Fibroblast of skin of left quadriceps (primary cell): ENCODE measurements at places on chromosomes 16 and 17.
A peak's percentile ranks its signal among the peaks of the same experiment; 100 is the strongest.

DNA sequence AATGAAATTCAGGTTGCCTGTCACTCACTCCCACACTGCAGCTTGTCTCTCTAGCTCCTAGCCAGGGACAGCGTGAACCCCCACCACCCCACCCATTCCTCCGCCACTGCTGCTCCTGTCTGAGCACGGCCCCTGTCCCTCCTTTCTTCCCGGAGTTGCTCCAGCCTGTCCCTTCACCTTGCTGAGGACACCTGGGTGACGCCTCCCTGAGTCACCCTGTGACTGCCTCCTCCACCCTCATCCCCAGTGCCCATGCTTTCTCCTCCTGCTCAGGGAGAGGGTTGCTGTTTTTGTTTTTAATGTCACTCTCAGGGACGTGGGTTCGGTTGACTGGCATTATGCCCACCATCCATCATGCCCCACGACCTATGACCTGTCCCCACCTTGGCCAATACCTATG lies 25.8 kb upstream of the NAT9 start:
- no peak for DNase-seq

GRCh38 chr16:55494994-55495421 lies 13.9 kb upstream of the LPCAT2 start:
- DNase-seq: peak; percentile 97

DNA sequence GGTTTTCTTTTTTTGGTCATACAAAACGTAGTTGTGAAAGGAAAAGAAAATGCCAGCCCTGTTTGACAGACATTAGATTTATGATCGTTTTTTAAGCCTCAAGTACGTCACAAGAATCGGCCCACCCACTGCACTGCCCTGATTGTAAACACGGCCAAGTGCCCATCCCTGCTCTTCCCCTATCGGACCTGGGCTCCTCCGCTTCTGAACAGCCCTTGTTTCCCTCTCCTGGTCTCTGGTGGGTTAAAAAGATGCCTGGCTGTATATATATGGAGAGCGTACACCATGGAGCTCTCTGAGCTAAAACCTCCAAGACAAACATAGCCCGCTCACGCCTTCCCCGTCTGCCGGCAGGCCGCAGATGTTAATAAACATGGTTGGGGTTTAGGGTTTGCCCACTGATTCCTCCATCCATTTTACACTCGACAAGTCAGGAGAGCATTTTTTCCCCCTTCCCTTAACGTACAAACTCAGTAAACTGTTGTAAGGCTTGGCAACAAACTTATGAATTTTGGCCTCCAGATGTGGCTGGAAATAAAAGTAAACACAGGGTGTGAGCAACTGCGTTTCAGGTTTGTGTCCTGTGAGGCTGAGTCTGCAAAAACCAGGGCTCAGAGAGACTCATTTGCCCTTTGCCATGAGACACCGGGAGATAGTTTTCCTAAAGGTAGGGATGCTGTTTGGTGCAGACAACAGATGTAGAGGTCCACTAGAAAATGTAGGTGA lies 325.9 kb downstream of the SOX9 start:
- DNase-seq: no peak

DNA sequence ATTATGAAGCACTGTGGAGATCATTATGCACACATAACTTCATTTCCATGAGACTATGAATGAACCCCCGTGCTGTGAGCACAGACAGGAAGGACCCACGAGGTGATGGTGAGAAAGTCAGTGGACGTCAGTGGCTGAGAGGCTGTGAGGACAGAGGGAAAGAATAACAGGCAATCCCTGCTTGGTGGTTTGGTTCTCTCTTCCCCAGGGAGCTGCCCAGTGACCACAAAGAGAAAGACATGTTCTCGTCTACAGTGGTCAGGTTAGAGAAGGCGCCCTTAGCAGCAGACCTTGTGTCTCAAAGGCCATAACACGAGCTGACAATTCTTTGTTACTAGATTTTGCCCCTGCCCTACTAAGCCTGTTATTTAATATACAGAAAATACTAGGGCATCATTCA lies 609.2 kb downstream of the TOX3 start:
- DNase-seq: no peak
